ENCODE measurements at places on chromosomes 4 and X.

GRCh38 chr4:159543831-159544230 is 441.0 kb downstream of the RAPGEF2 start:
- DNase-seq: no peak

DNA sequence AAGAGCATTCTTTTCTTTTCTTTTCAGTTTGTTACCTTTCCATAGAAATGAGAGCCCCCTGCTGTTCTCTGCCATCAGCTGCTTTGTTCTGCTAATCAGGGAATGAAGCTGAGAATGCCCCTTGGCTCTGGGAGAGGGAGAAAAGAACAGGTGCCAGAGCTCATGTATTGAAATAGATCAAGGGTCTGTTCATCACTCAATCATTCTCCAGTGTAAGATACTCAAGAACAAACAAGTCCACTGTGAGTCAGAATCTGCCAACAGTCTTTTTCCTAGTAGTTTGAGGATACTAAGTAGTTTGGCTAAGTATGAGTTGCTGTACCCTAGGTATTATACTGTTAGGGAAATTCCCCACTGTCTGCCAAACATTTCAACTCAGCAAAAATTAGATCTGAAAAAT is 144.3 kb downstream of the RTL3 start:
- DNase-seq: peak; percentile 1

GRCh38 chr4:99783940-99784339 is 32.7 kb upstream of the DAPP1 start:
- no peak for DNase-seq

- DNase-seq: no peak
These were observed 93.4 kb upstream of the MCF2 start for GRCh38 chrX:139801397-139801813.

DNA sequence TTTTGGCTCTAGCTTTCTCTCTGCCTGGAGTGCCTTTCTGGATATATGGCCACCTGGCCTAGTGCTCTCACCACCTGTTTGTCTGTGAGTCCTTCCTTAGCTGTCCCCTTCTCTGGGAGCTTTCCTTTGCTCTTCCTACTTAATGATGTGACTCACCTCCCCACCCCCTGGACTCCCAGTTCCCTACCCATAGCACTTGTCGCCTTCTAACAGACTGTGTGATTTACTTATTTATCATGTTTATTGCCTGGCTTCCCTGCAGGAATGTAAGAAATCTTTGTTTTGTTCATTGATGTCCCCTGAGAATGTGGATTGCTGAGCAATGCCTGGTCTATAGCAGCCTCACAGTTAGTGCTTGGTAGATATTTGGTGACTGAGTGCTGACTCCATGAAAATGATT is 18.9 kb downstream of the ADD1 start:
- DNase-seq: peak; percentile 26

- no peak for DNase-seq
These were observed 53.9 kb upstream of the ZNF157 start for GRCh38 chrX:47316276-47317025.

DNA sequence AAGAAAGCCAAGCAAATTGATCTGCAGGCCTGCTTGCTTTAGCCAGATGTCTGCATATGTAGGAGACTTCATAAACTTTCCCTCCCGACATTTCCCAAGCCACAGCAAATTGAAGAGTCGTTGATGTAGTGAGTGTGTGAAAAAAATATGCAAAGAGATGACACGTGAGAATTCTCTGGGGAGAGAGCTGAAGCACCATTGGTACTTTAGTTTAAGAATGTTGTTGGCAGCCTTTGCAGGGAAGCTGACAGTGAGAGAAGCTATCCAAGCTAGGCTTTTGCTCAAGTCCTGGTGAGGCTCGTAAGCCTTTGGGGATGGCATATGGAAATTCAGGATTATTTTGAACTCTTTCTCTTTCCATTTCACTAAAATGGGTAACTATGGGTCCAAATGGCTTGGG is 87.5 kb downstream of the GLRA2 start:
- DNase-seq: no peak
